ENCODE measurements at places on chromosomes 2 and 18.
A peak's percentile ranks its signal among the peaks of the same experiment; 100 is the strongest.

DNA sequence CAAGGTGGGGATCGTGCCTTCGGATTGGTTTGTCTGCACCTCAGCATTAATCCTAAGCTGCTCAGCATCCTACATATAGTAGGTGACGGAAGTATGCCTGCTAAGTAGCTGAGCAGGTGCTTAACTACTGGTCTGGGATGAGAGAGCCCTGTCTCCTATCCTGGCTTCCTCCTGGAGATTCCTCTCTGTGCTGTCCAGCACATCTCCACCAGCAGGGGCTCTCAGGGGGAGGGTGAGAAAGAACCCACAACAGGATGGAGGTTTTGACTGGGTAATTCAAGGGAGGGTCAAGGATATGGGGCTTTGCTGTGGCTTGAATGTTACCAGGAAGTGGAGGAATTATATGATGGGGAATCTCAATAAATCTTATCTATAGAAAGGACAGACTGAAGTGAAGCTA lies 45.4 kb upstream of the KIF5C start:
- no peak for DNase-seq

GRCh38 chr2:227853204-227853629 lies 18.2 kb upstream of the DAW1 start:
- peak; percentile 54 for DNase-seq

GRCh38 chr18:44149706-44150105 lies 531.0 kb upstream of the SETBP1 start:
- DNase-seq = peak; percentile 47

- peak; percentile 68 for DNase-seq
Observed at GRCh38 chr18:63237881-63238692, 81.5 kb downstream of the BCL2 start.

GRCh38 chr2:43569921-43570320 lies 25.9 kb downstream of the THADA start:
- no peak for DNase-seq

All from AG09309 (cell line).